Bronchial epithelial cell (primary cell): ENCODE measurements at places on chromosomes 2 and 18. TPM values are rescaled to one million over a fixed set of nuclear protein-coding genes. Genes with fewer than 3 reads are reported as not detected.

Gene LOXL3
- 0.13 and 0.53 TPM in 2 replicates for total RNA-seq

Gene SERPINB12
- total RNA-seq, result 0.53 and 1.4 TPM in 2 replicates

Gene ABCG8
- total RNA-seq, result under 0.01 TPM in 1 of 2 replicates, not detected in the other

Gene VIL1
- not detected in 2 replicates for total RNA-seq

Gene TNFRSF11A
- total RNA-seq, result under 0.01 and 1.2 TPM in 2 replicates

Gene MDH1B
- total RNA-seq, result 0.26 TPM in 1 of 2 replicates, not detected in the other

Gene USP14
- total RNA-seq, result 20.8 and 22.3 TPM in 2 replicates

Gene LYPD6
- total RNA-seq, result 0.13 and 0.26 TPM in 2 replicates

Gene CNOT11
- total RNA-seq, result 10.8 and 15.5 TPM in 2 replicates

Gene REG3A
- not detected in 2 replicates for total RNA-seq

Gene YIPF4
- total RNA-seq, result 21.9 and 27.7 TPM in 2 replicates

Gene REG3G
- total RNA-seq, result not detected in 2 replicates

Gene DPYSL5
- not detected in 2 replicates for total RNA-seq

Gene OBSL1
- 9.2 and 15.2 TPM in 2 replicates for total RNA-seq

Gene ZDBF2
- total RNA-seq, result 7.4 and 7.7 TPM in 2 replicates

Gene SFT2D3
- 3.2 and 5.0 TPM in 2 replicates for total RNA-seq

Gene LHCGR
- not detected in 2 replicates for total RNA-seq

Gene SKOR2
- total RNA-seq, result not detected in 2 replicates

Gene SERPINB10
- total RNA-seq, result under 0.01 and 0.79 TPM in 2 replicates

Gene DNAJC5G
- total RNA-seq, result not detected in 2 replicates

Gene NDC80
- 0.26 and 0.51 TPM in 2 replicates for total RNA-seq

Gene POTEC
- total RNA-seq, result under 0.01 TPM in 1 of 2 replicates, not detected in the other

Gene SANBR
- 8.4 and 16.0 TPM in 2 replicates for total RNA-seq

Gene COQ10B
- 33.7 and 35.5 TPM in 2 replicates for total RNA-seq

Gene SNRNP200
- total RNA-seq, result 32.6 and 35.8 TPM in 2 replicates

Gene TUBA4B
- total RNA-seq, result not detected in 2 replicates

Gene VAMP5
- 4.5 and 5.5 TPM in 2 replicates for total RNA-seq

Gene ST8SIA5
- total RNA-seq, result 0.13 TPM in 1 of 2 replicates, not detected in the other

Gene CXCR2
- total RNA-seq, result 0.13 TPM in 1 of 2 replicates, not detected in the other

Gene LCT
- total RNA-seq, result under 0.01 TPM in 1 of 2 replicates, not detected in the other

Gene AQP4
- total RNA-seq, result under 0.01 TPM in 1 of 2 replicates, not detected in the other

Gene COLEC12
- total RNA-seq, result under 0.01 and 0.53 TPM in 2 replicates

Gene NAPG
- total RNA-seq, result 52.2 and 54.5 TPM in 2 replicates

Gene ZNF385B
- not detected in 2 replicates for total RNA-seq

Gene ASB18
- 0.38 TPM in 1 of 2 replicates, not detected in the other for total RNA-seq

Gene GALNT13
- 0.26 and 1.3 TPM in 2 replicates for total RNA-seq
